H7 (cell line): ENCODE measurements at places on chromosomes 1 and 21. TPM values are rescaled to one million over a fixed set of nuclear protein-coding genes. Genes with fewer than 3 reads are reported as not detected.

DNA sequence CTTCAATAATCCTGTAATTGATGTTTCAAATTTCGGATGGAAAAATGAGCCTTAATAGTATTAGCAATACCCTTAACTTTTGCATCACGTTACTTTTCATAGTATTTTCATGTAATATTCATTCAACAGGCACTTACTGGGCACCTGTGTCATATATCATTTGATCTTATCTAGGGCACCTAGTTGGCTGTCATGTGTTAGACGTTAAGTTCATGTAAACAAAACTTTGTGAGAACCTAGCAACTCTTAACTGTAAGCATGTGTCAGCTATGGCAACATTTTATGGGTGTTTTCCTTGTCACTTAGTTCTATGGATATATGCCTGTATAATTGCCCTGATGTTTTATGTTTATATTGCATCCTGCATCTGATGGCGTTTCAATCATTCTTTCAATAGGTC, 777 bp downstream of the LAMC2 start:
- no peak for DNase-seq

GRCh38 chr21:43020771-43021170, 46.4 kb downstream of the PKNOX1 start:
- no peak for DNase-seq

ACAP3 gene
- total RNA-seq = 55.7 and 55.9 TPM in 2 replicates

DNAJC28 gene
- total RNA-seq = 1.0 and 1.4 TPM in 2 replicates

GRCh38 chr21:23817337-23817736, 1789.9 kb downstream of the MRPL39 start:
- DNase-seq = no peak

DNA sequence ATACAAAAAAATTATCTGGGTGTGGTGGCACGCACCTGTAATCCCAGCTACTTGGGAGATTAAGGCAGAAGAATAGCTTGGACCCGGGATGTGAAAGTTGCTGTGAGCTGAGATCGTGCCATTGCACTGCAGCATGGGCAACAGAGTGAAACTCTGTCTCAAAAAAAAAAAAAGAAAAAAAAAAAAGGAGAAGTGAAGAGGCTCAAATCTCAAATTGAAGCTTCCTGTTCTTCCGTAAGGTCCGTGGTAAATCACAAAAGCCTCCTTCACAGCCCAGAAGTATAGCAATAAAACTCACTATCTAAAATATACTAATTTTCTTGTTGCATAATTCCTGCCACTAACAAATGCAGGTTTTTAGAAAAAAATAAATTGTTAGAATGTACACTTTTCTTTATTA, 498.2 kb upstream of the BRINP3 start:
- no peak for DNase-seq

GRCh38 chr1:7657287-7658016, 113.6 kb upstream of the VAMP3 start:
- DNase-seq = no peak

DNA sequence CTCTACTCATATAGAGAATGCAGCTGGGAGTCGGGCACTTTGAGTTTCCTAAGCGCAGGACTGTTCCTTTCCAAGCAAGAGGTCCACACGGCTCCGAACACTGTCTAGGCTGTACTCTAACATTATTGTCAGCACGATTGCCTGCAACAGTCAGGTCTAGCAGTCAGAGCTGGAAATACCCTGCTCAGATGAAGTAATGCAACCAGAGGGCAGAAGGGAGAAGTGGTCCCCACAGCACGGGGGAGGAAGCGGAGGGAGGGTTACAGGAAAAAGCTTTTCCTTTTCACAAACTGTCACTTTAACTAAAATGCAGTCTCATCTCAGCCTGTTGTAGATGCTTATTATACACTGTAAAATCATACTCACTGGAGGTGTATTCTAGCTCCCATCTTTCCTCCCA, 98.9 kb upstream of the SLC44A3 start:
- no peak for DNase-seq

COL16A1 gene
- 10.3 and 13.8 TPM in 2 replicates for total RNA-seq

GRCh38 chr1:91872559-91873081, 13.3 kb downstream of the TGFBR3 start:
- no peak for DNase-seq

- DNase-seq = no peak
These were observed 32.0 kb upstream of the TDRD10 start for GRCh38 chr1:154469844-154470560.

S100A1 gene
- total RNA-seq = 0.63 and 0.80 TPM in 2 replicates
